ENCODE measurements at places on chromosomes 1 and 21.

DNA sequence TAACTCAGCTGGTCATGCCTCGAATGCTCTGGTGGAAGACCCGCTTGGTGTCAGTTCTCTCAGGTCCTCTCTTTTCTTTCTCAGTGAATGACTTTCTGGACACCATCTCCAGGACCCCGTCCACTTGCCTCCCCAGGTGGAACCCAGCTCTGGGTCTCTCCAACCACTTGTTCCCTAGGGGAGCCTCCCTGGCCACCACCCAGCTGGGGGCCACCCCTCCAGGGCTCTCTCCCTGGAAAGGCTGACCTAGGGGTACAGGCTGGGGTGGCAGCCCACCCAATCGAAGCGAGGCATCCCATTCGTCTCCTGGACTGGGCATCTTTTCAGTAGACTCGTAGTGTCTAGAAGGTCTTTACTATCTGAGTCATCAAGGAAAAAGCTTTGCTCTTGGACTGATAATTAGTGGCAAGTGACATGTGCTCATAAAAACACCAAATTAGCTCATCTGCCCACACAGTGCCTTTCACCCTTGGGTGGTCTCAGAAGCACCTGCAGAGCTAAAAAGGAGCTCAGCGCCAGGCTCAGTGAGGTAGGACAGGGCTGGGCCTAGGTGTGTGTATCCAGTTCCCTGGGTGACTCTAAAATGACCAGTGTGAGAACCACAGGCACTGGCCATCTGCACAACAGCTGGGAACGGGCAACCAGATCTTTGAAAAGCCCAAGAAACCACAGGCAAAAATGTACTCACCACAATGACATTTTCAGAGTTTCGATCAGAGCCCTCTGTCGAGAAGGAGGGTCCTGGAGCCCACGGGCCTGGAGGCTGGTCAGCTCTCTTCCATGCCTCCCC lies 2.4 kb upstream of the PDXK start:
- no peak for DNase-seq
- no peak overlapping the region for H3K27ac ChIP-seq
- no peak overlapping the region for H3K4me3 ChIP-seq
- peaks cover 22% of the 10 kb centered on the region for H3K27me3 ChIP-seq
- H3K36me3 ChIP-seq = no peaks in the 10 kb centered on the region

GRCh38 chr1:211912038-211912437 lies 81.5 kb upstream of the LPGAT1 start:
- no peak overlapping the region for H3K27ac ChIP-seq
- no peak overlapping the region for H3K4me3 ChIP-seq
- no peak for DNase-seq
- no peaks in the 10 kb centered on the region for H3K27me3 ChIP-seq
- H3K36me3 ChIP-seq = no peaks in the 10 kb centered on the region

DNA sequence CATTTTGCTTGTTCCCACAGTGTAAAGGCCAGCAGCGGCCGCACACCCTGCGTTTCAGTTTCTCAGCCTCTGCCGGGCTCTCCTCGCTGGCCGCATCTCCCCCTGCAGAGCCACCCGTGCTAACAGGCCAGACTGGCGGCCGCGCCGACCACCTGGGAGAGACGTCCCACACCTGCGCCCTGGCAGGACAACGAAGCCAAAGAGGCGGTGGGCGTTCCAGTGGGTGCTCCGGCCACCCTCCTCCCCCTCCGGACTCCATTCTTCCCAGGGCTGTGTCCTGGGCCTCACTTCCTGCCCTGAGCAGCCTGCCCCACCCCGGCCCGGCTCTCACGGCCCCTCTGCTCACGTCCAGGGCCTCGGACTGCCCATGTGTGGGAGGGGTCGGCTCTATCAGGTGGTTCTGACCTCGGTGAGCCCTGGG lies 31.9 kb upstream of the SLC19A1 start:
- H3K27me3 ChIP-seq = no peaks in the 10 kb centered on the region
- no peak for DNase-seq
- H3K4me3 ChIP-seq = no peak overlapping the region
- no peak overlapping the region for H3K27ac ChIP-seq
- no peaks in the 10 kb centered on the region for H3K36me3 ChIP-seq

DNA sequence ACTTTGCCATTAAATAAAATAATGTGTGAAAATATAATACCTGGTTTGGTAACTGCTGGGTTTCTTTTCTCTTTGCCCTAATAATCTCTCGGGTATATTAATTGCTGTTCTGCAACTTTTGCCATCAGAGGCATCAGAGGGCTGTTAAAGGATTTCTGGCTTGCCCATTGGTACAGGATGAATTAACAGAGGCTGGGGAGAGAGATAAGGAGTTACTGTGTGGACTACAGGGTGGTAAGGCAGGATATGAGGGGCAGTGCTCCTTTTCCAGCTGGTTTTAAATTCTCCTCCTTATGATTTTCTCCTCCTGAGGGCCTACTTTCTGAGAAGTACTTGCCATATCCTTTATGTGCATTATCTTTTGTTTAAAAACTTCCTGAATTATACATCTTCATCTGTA lies 48.3 kb downstream of the FGGY start:
- peaks cover 1% of the 10 kb centered on the region for H3K4me1 ChIP-seq
- no peak overlapping the region for H3K4me3 ChIP-seq
- H3K27ac ChIP-seq = no peak overlapping the region
- no peaks in the 10 kb centered on the region for H3K27me3 ChIP-seq
- DNase-seq = no peak

DNA sequence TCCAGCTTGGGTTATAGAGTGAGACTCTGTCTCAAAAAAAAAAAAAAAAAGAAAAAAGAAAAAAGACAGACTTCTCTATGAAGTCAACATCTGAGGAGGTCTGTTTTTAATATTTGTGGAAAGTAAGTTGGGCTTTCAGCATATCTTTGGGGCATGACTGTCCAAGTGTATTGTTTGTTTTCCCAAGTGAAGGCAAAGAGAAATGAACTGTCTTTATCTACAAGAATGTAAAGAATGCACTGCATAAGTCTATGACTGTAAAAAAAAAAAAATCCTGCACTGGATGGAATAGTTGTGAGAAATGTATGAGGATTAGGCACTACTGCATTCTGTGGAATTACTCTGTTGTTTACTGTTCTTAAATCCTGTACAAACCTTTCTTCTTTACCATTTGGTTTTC lies 45.6 kb upstream of the TMEM61 start:
- peaks cover 3% of the 10 kb centered on the region for H3K27me3 ChIP-seq
- H3K4me1 ChIP-seq = peaks cover 8% of the 10 kb centered on the region
- no peak overlapping the region for H3K27ac ChIP-seq
- no peak for DNase-seq
- no peak overlapping the region for H3K4me3 ChIP-seq

- no peak overlapping the region for H3K27ac ChIP-seq
- no peaks in the 10 kb centered on the region for H3K27me3 ChIP-seq
- H3K4me3 ChIP-seq = no peak overlapping the region
- peaks cover 2% of the 10 kb centered on the region for H3K4me1 ChIP-seq
- H3K36me3 ChIP-seq = peaks cover 81% of the 10 kb centered on the region
Measured at GRCh38 chr1:54266195-54266594, 66.2 kb downstream of the MRPL37 start.

GRCh38 chr1:164701189-164701761 lies 142.3 kb downstream of the PBX1 start:
- DNase-seq = no peak
- no peaks in the 10 kb centered on the region for H3K27me3 ChIP-seq
- H3K27ac ChIP-seq = no peak overlapping the region

- H3K4me1 ChIP-seq = no peaks in the 10 kb centered on the region
- no peak overlapping the region for H3K27ac ChIP-seq
- H3K4me3 ChIP-seq = no peak overlapping the region
- no peaks in the 10 kb centered on the region for H3K27me3 ChIP-seq
- no peaks in the 10 kb centered on the region for H3K36me3 ChIP-seq
Measured at GRCh38 chr21:34722684-34723300, 54.0 kb downstream of the CLIC6 start.

GRCh38 chr1:165408518-165408917 lies 36.4 kb downstream of the RXRG start:
- H3K4me1 ChIP-seq = no peaks in the 10 kb centered on the region
- H3K27me3 ChIP-seq = no peaks in the 10 kb centered on the region
- no peak overlapping the region for H3K4me3 ChIP-seq
- H3K36me3 ChIP-seq = no peaks in the 10 kb centered on the region
- peak; percentile 29 for DNase-seq

- no peak for DNase-seq
- H3K4me1 ChIP-seq = peaks cover 24% of the 10 kb centered on the region
- H3K27me3 ChIP-seq = peaks cover 27% of the 10 kb centered on the region
- no peak overlapping the region for H3K27ac ChIP-seq
Measured at GRCh38 chr1:29259802-29260441, 23.6 kb downstream of the PTPRU start.
